ENCODE measurements at places on chromosomes 7 and 10.

GRCh38 chr7:145147865-145148264 lies 312.0 kb upstream of the TPK1 start:
- DNase-seq = no peak

- no peak for DNase-seq
These were observed 25.2 kb downstream of the TRIM8 start for GRCh38 chr10:102669206-102670064.

DNA sequence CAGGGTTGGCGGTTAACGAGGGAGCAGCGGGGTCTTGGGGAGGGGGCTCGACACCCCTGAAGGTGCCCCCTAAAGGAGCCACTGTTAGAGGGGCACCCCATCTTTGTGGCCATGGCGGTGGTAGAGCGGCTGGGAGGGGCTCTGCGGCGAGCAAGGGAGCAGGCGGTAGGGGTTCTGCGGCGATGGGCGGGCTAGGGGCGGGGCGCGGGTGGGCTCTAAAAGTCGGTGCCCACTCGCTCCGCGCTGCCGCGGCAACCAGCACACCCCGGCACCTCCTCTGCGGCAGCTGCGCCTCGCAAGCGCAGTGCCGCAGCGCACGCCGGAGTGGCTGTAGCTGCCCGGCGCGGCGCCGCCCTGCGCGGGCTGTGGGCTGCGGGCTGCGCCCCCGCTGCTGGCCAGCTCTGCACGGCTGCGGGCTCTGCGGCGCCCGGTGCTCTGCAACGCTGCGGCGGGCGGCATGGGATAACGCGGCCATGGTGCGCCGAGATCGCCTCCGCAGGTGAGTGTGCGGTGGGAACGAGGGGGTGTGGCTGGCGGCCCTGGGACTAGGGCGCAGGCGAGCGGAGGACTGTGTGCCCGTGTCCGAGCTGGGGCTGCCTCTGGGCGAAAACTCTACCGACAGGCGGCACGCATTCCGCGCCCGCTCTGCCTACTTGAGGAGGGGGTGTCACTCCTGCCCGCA lies at the start of gene MEST:
TSS of gene MEST (plus strand) at position 245 of the 682 bp plus-strand sequence. CDS start at position 474, 229 bp downstream.
- DNase-seq = no peak

- DNase-seq = no peak
These were observed 719 bp downstream of the DPY19L1 start for GRCh38 chr7:35036361-35037171.

- DNase-seq = no peak
These were observed 1164.2 kb upstream of the LRRN3 start for GRCh38 chr7:109926738-109927137.

DNA sequence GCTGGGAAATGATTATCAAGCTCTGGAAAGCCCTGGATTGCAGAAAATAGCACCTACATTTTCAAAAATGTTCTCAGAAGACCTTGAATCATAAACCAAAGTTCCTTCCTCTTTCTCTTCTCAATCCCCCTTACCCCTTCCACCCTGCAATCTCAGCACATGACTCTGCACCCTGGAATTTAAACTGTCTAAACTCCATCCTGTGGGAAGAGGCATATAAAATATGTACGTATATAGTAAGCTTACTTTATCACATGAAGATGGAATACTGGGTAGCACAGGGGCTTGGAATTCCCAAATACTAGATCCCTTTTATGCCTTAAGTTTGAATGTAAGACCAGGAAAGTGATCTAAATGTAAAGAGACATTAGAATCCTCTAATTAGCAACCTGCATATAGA lies 7.7 kb downstream of the AGMO start:
- no peak for DNase-seq

- DNase-seq = no peak
These were observed 21.8 kb upstream of the FIGNL1 start for GRCh38 chr7:50471970-50472369.

DNA sequence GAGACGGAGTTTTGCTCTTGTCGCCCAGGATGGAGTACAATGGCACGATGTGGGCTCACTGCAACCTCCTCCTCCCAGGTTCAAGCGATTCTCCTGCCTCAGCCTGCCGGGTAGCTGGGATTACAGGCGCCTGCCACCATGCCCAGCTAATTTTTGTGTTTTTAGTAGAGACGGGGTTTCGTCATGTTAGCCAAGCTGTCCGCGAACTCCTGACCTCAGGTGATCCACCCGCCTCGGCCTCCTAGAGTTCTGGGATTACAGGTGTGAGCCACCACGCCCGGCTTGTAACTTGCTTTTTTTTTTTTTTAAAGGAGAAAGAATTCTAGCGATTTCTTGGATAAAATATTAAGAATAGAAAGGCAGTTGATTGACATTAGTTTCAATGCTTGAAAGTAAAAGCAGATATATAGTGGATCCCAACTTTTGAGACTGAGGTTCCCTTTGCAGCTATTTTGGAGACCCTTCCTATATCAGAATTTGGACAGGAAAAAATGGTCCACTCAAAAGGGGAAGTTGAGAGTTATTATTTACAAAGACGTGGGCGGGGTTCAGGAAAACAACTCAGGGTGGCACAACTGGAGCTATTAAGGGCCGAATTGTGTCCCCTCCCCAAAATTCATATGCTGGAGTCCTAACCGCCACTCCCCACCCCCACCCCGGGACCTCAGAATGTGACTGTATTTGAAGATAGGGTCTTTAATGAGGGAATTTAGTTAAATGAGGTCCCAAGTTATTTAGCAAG lies 1.3 kb upstream of the ERCC6 start:
- no peak for DNase-seq

DNA sequence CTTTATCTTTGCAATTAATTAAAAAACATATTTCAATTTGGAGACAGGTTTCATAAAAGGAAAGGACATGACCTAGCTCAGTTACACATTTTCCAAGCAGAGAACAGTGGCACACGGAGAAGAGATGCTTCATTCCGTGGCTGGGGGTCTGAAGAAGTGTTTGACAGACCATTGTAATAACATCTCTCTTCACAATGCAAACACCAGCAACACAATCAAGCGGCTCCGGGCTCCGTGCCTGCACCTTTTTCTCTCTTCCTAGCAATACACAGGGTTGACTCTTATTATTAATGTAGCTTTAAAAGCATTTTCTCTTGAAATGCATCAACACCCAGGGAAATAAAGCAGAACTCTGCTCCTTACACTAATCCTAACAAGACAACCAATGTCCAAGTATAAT lies 261.0 kb upstream of the AOAH start:
- DNase-seq = no peak

- no peak for DNase-seq
These were observed 38.6 kb downstream of the FAS start for GRCh38 chr10:89029181-89029580.

- DNase-seq = no peak
These were observed 171.2 kb downstream of the ZNF365 start for GRCh38 chr10:62545160-62546066.

DNA sequence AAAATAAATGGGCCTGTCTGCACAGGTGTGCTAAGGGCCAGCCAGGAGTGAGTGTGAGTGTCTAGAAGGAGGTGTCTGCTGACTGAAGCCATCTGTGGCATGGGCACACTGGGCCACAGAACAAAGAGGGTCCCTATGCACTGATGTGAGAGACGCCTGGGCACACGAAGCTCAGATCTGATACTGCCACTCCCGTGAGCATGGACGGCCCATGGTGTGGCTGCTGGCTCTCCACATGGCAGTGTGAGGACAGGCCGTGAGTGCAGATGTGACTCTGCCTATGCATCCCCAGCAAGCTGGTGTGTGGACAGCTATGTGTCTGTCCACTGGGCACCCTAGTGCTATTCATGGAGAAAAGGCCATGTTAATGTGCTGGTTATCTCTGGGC lies 12.8 kb upstream of the MYL7 start:
- no peak for DNase-seq

- no peak for DNase-seq
These were observed 449.0 kb downstream of the ETV1 start for GRCh38 chr7:13540429-13540828.

Data from stimulated activated CD8-positive, alpha-beta memory T cell treated with anti-CD3 and anti-CD28 coated beads, Interleukin-7, amount 100 ng/mL, for 1 hour (primary cell).